T-helper 22 cell (primary cell): ENCODE measurements at places on chromosomes 7 and 10.

DNA sequence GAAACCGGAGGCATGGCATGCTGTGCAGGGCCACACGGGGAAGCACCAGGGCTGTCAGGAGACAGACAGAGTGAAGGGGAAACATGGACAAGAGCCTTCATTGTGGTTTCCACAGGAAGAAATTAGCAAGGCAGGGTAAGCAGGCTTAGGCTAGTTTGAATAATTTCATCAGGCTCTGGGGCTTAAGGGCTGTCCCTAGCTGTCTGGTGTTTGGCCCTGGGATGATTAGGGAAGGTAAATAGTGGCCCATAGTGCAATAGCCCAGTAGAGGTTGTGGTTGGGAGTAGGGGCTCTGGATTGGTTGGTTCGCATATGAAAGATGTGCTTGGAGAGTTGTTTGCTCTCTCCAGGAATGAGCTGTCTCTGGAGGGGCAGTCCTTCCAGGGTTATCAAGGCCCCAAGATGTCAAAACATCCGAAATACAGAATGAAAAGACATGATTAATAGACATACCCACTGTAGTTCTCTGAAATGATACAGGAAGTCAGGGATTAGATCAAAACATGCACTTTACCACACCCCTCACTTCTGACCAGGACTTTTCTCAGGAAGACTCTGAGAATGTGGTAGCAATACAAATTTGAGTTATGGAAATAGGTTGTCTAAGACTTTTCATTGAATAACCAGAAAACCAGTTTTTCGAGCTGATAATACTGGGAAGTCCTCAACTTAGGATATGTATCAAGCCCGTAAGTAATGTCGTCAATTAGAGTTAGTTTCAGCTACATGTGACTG lies 224.9 kb upstream of the NFE2L3 start:
- DNase-seq, result no peak

GRCh38 chr10:12396093-12396492 lies 46.7 kb downstream of the CAMK1D start:
- DNase-seq, result no peak

- no peak for DNase-seq
These were observed 102.7 kb downstream of the FAM53B start for GRCh38 chr10:124641282-124642087.

- no peak for DNase-seq
These were observed 63.8 kb upstream of the HPS1 start for GRCh38 chr10:98510412-98510995.

DNA sequence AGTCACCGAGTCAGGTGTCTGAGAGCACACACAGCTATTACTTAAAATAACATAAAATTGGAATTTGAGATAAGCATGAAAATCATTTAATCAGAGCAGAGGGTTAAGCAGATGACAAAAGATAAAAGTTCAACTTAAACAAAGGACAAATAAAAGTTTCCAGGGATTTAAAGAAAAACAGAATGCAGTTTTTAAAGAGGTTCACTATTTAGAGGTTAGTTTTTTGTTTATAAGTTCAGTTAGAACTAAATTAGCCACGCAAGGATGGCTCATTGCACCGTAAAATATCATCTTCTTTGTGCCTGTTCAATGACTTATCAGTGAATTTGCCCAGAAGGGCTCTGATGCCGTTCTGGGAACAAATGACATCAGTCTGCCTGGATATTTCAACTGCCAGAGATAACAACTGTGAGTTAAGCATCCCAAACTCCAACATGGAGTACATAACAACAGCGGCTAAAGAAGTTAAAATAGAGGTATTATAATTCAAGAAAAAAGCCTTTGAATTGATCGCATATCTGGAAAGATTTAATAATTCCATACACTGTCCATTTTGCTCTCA lies 107.8 kb downstream of the ANK3 start:
- DNase-seq, result no peak

- no peak for DNase-seq
These were observed 46.4 kb downstream of the AOAH start for GRCh38 chr7:36677769-36678437.

GRCh38 chr7:55272328-55272727 lies 92.8 kb upstream of the LANCL2 start:
- no peak for DNase-seq

DNA sequence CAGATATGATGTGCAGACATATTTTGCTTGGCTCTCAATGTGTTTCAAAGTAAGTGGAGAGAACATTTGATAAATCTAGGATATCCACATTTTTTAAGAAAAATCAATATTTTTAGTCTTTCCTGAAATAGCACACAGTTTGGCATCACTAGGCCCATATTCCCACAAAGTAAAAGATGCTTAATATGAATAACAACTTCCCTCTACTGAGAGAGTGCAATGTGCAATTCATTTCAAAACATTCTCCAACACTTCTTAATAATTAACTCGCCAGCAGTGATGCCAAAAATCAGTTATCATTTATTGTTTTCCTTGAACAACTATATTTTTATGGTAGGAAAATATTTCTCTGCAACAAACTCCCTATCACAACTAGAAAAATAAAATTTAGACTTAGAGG lies 800.2 kb upstream of the MBL2 start:
- DNase-seq, result no peak

DNA sequence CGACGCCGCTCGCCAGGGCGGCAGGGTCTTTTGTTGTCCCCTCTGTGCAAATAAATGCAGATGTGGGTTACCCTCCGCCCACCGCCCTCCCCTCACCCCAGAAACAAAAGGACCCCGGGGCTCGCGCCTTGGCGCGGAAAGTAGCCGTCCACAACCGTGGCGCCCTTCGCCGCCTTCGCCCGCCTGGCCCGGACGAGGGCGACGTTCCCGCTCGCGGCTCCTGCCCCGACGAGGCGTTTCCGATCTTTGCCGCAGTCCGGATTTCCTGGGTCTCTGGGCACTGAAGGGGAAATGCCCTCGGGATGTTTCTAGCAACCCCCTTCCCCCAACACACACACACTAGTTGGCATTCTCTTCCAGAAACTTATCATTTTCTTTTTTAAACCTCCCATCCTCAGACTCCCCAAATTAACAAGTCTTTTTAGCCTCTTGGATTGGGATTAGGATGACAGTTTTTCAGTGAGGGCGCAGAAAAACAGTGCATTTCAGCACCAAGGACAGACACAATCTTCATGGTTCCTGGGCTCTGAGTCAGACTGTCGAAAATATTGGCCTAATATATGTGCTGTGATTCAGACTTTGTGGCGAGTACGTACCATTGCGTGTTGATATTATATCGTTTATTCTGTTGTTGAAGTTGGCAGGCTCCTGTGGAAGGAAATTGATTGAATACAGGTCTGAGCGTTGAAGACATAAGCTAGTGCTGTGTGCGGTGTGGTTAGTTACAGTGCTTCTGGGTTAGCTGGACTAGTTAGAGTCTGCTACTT lies 771 bp downstream of the PHYHIPL start:
- DNase-seq, result no peak

DNA sequence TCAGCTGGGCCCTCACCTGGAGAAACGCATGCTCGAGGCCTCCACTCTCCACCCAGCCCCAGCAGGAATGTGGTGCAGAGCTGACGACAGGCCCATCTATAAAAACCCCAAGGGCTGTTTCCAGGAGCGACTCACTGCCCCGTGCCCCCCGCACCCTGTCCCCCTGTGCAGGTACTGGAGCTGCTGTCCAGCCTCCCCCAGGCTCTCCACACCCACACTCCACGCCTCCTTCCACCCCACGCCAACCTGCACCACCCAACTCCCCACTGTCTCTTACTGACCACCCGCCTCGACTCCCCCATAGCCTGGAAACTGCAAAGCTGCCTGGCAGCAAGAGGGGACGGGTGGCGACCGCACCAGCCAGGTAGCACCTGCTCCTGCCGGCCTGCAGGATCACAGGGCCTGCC lies 43.3 kb downstream of the DIP2C start:
- DNase-seq, result no peak

DNA sequence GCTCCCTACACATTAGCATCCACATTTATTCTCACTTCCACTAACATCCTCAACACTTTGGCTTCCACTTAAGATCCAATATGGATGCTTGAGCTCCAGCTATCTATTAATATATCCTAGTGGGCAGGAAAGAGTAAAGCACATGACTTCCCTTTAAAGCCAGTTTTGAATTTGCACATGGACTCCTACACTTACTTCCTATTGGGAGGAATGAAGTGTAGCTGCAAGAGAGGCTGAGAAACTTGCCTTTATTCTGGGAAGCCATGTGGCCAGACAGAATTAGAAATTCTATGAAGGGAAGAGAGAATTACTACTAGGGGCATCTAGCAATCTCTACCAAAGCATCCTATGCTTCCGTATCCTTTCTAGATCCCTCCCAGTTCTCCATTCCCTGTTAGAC lies 3.0 kb upstream of the TSPAN14 start:
- DNase-seq, result no peak

GRCh38 chr10:132994185-132994796 lies 51.9 kb upstream of the CFAP46 start:
- no peak for DNase-seq

DNA sequence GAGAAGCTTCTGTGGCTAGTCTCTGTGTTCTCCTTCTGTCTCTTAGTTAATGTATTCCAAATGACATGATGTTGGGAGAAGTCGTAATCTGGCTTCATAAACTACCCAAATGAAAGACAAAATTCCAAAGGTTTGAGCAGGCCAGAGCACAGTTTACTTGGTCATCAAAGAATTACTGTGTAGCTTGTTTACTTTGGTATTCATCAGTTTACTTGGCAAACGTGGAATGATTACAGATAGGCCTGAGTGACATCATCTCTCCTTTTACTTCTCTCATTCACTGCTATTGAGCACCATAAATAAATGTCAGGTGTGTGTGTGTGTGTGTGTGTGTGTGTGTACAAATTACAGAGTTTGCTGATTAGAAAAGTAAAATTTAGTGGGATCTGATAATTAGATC lies 327.3 kb downstream of the PHTF2 start:
- DNase-seq, result no peak

DNA sequence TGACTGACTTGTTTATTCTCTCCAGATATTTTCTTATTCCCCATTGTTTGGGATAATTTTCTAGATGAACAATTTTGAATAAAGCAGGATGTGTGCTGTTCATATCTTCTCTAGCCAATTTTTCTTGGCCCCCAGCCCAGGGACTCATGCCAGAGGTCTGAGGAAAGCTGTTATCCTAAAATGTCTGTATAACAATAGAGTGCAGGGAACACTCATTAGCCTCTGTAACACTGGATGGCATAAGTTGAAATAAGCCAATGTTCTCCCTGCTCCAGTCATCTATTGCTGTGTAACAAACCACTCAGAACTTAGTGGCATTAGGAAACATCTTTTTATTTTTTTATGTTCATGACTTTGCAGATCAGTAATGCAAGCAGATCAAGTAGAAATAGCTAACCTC lies 121.7 kb upstream of the TRIM24 start:
- no peak for DNase-seq

DNA sequence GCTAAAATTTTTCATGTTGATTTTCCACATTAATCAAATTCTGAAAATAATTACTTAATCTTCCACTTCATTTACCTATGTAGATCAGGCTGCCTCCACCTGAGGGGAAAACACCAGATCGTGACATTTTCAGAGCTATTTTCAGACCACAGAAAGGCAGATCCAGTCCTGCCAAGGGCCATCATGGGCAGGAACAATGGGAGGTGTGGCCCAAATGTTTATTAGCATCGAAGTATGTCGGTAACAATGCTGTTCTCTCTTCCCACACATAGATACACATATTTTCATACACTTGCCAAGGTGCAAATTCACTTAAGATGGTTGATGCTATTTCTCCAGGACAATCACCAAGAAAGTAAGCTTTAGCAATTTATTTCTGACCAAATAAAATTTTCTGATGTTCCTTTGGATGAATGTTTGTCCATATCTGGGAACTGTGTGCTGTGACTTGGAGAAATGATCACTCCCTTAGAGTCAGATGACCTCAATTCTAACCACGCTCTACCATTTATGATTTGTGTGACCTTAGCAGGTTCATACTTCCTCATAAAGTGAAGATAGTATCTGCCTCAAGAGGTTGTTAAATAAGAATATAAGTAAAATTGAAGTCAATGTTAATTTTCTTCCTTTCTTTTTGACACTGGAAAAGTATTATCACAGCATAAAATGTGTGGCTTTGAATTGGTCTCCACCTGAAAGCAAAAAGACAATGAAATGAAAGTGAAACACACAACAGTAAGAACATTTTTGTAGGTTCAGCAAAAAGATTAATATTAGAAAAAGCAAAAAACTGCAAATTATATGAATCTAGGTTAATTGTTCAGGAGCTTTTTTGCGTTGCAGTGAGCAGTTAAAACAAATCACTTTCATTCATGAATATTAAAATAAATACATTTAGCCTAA lies 310.4 kb upstream of the PHF14 start:
- DNase-seq, result no peak

DNA sequence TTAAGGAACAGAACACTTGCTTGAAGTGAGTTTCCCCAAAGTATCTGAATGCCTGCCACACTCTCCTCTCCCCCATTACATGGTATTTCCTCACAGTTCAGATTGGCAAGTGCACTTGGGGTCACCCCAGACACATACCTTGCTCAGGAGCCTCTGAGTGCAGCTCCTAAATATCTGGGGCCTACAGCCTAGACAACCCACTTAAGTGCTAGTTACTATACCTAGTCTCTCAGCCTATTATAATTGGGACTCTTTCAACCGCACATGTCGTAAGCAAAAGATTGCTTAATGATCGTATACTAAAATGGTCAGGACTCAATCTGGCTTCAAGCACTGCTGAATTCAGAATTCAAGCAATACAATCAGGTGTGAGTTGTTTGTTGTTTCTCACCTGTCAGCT lies 19.9 kb downstream of the TMEM176B start:
- no peak for DNase-seq

GRCh38 chr7:405489-406211 lies 114.0 kb downstream of the PDGFA start:
- no peak for DNase-seq

- DNase-seq, result no peak
These were observed 24.8 kb upstream of the SFMBT2 start for GRCh38 chr10:7435674-7436073.

GRCh38 chr7:16586081-16586874 lies 59.3 kb downstream of the ANKMY2 start:
- DNase-seq, result no peak

GRCh38 chr7:76318488-76319353 lies 16.2 kb downstream of the HSPB1 start:
- peak; percentile 50 for DNase-seq

DNA sequence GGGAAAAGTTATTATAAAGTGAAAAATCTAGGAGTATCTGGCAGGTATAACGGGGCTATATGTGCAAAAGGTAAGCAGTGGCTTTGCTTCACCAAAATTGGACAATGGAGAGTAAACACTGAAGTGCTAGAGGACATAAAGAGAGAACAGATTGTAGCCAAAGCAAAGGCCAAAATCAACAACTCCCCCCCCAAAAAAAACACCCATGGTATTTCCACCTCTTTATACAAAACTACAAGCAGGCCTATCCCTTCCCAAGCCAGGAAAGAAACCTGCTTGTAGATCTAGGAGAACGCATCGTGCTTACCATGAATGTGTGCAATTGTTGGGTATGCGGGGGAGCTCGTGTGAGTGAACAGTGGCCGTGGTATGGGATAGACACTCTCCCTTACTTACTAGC lies 9.2 kb upstream of the AKR1B1 start:
- no peak for DNase-seq

- no peak for DNase-seq
These were observed 487.9 kb downstream of the PARD3 start for GRCh38 chr10:34327184-34327583.

GRCh38 chr7:134856691-134857090 lies 77.3 kb downstream of the CALD1 start:
- no peak for DNase-seq
